ENCODE measurements at places on chromosomes 7 and 10.

- no peak for DNase-seq
Measured at GRCh38 chr10:62790019-62790555, 14.4 kb upstream of the ADO start.

DNA sequence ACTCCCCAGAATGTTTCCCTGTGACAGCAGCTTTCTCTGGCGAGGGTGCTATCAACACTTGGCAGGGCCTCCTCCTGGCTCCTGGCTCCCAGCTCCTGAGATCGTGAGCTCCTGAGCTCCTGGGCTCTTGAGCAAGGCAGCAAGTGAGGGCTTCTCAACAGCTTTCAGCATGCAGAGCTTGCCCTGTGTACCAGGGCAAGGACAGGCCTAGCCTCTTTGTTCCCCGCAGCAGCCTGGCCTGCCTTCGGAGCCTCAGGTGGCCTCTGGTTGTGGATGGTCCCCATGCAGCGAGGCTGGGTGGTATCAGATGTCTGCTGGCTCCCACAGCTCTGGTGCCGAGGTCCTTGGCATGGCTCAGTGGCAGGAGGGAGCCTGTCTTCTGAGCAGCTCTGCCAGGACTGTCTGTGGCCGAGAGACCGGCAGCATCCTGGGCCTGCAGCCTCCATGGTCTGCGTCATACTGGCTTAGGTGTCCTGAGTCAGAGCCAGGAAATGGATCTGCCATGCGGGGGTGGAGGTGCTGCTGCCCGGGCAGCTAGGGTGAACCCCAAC, 44.2 kb downstream of the ZMIZ1 start:
- DNase-seq, result no peak

DNA sequence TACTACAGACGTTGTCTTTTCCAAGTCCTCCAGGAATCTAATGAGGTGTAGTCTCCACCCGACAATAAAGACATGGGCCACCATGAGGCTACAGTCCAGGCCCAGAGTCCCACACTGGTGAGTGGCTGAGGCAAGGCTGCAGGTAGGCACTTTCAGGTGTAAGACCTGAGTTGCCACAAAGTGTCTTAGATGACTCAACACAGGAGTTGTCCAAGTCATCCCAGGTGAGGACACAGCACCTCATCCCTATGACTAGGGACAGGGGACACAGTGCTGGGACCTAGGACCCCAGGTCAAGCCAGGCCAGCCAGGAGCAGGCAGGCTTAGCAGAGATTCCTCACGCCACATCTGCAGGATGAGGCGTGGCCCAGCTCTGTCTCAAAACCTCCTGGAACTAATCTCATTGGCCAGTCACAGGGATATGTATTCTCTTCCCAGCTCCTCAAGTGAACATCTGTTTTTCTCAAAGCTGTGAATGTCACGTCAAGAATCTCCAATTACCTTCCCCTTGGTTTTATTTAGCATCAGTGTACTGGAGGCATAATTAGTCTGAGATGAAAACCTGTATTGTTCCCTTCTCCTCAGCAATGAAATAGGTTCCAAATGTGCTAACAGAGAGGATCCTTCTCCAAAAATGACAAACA, 254.6 kb downstream of the GRID1 start:
- DNase-seq, result no peak

DNA sequence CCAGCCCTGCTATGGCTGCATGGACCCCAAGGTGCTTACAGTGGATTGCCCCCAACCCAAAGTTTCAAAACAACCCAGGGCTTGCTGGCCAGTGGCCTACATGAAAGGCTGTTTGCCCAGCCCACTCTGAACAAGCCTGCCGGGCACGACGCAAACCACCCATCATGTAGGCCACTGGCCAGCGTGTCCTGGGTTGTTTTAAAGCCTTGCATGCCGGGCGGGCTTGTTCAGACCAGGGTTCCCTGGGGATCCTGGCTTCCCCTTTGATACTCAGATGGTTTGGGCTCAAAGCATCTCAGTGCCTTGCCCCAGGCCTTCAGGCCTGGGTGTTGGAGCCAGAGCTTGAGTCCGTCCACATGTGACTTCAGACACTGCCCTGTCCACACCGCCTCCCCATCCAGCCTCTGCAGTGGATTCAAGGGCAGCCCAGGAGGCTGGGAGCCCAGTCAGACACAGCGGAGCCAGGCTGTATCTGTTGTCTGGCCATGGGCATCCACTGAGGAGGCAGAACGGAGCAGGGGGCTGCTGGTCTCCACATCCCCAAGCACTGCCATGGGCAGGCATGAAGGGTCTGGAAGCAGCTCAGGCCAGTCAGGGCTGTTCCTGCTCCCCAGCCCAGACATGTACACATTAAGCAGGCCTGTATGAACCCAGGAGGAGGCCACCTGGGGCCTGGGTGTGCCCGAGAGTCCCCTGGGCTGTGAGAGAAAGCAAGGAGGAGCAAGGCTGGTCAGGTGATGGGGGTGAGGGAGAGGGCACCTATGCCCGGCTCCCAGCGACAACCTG, 4.0 kb upstream of the ADIRF start:
- DNase-seq, result no peak

GRCh38 chr10:95783741-95784140, 27.8 kb downstream of the ENTPD1 start:
- no peak for DNase-seq

GRCh38 chr7:44565795-44566559, 7.7 kb downstream of the DDX56 start:
- DNase-seq, result no peak

DNA sequence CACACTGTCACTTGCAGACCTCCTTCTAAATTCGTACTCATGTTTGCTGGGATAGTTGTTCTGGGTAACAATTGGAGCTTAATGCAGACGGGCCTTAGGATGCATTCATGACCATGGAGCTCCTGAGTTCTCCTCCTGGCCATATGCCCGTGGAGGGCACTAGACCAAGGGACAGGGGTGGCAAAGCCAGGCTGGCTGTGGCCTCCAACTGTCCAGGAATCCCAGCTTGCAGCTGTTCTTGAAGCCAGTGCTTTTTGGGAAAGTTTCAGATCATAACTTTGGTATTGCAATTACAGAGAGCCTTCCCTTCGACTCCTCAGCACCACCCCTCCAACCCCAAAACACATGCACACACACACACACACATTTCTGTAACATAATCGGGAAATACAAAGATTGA, 30.6 kb downstream of the ANTXRL start:
- no peak for DNase-seq

- DNase-seq, result no peak
Measured at GRCh38 chr7:149463500-149464161, 2.8 kb upstream of the ZNF777 start.

GRCh38 chr10:79137300-79137756, 68.6 kb downstream of the ZMIZ1 start:
- no peak for DNase-seq

DNA sequence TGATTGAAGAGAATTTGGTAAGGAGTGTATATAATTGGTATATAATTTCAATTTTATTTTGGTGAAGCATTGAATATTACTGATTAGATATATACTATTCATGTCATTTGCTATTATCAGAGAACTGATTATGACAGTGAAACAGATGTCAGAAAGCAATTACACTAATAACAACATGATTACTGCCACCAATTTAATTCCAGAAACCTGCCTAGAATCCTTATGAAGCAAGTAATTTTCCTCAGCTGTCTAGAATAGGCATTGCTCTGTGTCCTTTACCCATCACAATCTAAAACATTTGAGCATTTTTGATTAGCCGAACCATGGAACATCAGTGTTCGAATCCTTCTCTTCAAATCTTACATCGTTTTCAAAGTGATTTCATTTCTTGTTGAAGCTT, 24.5 kb downstream of the PLXDC2 start:
- DNase-seq, result no peak

DNA sequence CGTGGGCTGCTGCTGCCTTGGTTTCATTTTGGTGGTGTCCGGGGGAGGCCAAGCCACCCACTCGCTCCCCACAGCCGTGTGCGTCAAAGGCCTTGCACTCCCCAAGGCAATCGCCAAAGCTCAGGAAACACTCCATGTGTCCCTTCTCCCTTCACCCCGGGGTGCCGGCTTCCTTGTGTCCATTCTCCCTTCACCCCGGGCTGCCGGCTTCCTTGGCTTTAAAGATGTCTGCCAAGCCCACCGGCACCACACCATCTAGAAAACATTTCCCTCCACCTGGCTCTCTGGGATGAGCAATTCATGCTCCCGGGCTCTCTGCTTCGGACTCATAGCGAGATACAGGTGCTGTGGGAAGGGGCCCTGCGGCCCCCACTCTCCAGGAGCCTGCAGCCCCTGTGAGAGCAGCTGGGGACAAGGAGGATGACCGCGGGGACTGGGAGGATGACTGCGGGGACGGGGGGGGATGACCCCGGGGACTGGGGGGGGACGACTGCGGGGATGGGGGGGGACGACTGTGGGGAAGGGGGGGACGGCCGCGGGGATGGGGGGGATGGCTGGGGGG, 322.1 kb downstream of the DNAJB6 start:
- no peak for DNase-seq

DNA sequence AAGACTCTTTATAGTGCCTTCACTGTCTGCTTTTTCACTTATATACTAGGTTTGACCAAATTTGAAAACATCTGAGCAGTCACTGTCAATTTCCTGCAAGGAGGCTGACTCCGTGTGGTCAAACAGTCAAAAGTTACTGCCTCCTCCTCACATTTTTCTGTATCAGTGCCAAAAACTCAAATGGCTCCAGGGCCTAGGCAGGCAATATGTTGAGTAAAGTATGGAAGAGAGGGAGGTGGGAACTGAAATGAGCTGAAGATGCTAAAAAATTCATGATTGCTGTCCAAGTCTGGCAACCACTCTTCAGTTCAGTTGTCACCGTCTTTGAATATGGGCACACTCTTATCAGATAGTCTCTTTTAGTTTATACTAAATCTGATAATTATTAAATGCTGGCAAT, 551.6 kb downstream of the CCSER2 start:
- DNase-seq, result no peak

- no peak for DNase-seq
Measured at GRCh38 chr7:1650363-1651030, 19.6 kb upstream of the ELFN1 start.

- no peak for DNase-seq
Measured at GRCh38 chr10:91935886-91936285, 12.3 kb downstream of the BTAF1 start.

- DNase-seq, result no peak
Measured at GRCh38 chr10:125449571-125449970, 233.4 kb downstream of the TEX36 start.

DNA sequence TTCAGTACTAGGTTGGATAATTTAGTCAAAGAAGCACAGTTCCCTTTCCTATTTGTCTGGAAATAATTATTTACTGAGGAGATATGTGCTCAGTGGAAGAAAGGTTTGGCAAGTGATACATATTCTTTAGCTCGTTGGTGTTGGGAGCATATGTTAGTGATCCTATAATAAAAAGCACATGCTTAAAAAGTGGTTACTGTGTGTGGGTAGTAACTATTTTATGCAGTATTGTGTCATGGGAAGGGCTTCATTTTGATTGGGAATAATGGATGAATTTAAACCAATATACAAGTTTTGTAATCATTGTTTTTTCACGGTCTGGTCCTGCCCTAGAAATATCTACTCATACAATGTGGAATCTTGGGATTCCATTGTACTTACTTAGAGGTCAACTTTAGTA, 188.7 kb upstream of the PPP1R3A start:
- DNase-seq, result no peak

DNA sequence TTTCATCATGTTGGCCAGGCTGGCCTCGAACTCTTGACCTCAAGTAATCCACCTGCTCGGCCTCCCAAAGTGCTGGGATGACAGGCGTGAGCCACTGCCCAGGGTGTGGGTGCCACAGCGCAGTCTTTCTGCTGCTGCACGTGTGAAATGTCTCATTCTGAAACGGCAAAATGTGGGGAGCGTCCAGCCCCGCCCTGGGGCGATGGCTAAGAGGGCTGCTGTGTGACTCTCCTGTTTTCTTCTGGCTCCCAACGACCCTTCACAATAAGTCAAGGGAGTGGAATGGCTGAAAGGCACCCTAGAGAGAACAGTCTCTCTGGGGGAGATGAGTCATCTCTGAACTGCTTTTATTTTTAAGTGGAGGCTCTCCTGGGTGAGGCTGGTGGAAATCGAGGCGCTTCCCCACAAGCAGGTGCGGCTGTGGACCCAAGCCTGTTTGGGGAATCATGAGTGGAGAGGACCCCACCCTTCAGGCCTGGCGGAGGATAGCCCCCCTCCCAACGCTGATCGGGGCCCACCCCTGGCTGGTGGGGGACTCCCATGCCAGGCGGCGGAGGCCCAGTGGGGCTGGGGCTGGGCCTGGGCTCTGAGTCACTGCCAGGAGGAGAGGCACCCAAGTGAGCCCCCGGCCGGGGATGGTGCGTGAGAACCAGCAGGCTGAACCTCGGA, 18.0 kb downstream of the ADAP1 start:
- no peak for DNase-seq

DNA sequence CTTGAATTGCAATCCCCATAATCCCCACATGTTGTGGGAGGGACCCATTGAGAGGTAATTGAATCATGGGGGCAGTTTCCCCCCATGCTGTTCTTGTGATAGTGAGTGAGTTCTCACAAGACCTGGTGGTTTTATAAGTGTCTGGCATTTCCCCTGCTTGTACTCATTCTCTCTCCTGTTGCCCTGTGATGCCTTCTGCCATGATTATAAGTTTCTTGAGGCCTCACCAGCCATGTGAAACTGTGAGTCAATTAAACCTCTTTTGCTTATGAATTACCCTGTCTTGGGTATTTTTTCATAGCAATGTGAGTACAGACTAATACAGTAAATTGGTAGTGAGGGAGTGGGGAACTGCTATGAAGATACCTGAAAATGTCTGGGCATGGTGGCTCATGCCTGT, 65.0 kb downstream of the ANKRD7 start:
- no peak for DNase-seq

DNA sequence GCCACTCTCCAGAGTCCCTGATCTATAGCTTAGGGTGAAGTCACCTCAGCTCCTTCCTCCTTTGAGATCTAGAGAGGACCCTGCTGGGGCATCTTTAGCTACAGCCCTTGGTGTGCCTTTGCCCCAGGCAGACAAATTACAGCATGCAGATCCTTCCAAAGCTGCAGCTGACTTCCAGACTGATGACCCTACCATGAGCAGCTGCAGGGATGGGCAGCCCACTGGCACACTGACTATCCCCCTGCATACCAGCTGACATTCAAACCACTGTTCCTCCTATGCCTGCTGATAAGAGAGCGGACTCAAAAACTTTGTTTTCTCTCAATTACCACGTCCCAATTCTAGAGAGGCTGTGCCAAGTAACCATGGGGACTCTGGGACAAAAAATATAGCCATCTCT, 70.6 kb downstream of the COL13A1 start:
- no peak for DNase-seq

GRCh38 chr10:77940627-77941026, 14.1 kb upstream of the DLG5 start:
- no peak for DNase-seq

DNA sequence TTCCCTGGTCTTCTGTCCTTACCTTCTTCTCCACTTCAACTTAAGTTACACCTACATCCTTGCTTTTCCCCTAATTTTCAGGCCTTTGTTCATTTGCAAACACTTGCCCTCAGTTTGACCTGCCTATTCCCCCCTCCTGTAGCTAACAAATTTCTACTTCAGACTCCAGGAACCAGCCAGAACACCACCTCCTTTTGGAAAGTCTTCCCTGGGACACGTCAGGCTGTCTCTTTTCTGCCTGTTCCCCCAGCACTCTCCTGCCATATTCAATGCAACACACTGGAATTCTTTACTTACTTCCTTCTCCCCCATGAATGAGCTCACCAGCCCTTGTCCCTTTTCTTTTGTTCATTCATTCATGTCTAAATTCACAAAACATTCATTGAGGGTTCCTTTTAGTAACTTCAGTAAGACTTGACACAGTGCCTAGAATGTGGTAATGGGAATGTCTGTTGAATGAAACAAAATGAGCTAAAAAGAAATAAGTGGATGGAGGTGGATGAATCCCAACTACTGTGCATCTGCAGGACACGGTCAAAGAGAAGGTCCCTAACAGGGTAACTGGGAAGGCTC, 478.0 kb downstream of the KCNMA1 start:
- DNase-seq, result no peak

GRCh38 chr10:32889631-32890212, 68.3 kb downstream of the ITGB1 start:
- no peak for DNase-seq

All from mesothelial cell of epicardium (in vitro differentiated cells).